T1000 (cell line): ENCODE measurements at places on chromosomes 5 and 9.

- no peak for DNase-seq
Measured at GRCh38 chr9:127155314-127155960, 33.0 kb upstream of the ANGPTL2 start.

DNA sequence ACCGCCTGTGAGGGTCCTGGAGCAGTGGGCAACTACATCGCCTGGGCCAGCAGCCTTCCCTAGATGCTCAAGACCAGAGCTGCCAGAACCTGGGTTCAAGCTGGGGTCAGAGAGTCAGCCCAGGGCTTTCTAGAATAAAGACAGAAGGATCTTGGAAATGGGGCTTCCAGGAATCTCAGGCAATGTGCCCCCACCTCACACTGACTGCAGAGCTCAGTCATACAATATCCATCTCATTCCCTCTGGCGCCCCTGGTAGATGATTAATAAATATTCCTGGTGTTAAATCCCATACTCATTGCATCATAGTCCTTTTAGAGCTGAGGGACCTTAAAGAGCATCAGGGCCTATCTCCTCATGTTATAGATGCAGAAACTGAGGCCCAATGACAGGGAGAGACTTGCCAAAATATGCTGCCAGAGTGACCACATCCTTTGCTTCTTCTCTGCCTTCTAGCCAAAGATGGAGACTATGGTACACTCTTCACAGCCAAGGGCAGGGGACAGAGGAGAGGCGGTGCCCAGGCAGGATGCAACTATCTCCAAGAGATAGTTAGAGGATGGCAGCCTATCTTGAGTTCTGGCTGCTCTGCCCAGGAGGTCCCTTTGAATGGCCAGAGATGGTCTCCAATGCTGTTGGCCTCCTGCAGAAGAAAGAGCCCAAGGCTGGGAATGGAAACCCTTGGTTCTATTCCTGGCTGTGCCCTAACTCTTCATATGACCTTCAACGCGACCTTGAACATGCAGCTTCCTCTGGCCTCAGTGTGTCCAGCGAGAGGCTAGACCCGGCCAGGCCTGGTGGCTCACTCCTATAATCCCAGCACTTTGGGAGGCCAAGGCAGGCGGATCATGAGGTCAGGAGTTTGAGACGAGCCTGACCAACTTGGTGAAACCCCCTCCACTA, 36.2 kb upstream of the IL17B start:
- DNase-seq = no peak

GRCh38 chr9:23551311-23551721, 274.7 kb downstream of the ELAVL2 start:
- DNase-seq = no peak

DNA sequence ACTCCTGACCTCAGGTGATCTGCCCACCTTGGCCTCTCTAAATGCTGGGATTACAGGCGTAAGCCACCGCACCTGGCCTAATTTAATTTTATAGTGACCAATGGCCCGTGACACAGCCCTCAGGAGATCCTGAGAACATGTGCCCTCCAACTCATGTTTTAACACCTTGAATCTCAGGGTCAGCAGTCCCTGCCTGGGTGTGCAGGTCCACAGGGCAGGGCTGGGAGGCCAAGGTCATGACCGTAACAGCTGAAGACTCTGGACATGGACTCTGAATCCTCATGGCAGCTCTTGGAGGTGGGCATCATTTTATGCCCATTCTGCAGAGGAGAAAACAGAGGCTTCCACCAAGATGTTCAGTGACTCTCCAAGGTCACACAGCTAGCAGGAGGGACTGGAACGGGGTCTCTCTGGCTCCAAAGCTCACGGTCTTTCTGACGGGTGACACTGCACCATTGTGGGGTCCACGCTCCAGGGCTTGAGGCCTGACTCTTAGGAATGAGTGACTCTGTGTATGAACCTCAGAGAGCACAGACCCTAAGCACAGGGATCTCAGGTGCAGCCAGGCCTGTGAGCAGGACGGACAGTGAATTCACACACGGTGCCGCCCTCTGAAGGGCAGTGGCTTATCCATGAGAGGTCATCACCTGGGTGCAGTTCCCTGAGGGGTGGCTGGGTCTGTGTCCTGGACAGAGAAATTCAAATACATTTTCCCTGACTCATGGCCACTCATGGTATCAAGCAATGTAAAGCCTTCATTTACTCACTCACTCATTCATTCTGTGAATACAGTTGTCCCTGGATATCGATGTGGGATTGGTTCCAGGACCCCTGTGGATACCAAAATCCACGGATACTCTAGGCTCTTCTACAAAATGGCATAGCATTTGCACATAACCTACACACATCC, 32.8 kb upstream of the LAMC3 start:
- no peak for DNase-seq

GRCh38 chr5:5658226-5658625, 235.7 kb downstream of the ICE1 start:
- DNase-seq = no peak

GRCh38 chr9:115883467-115884329, 269.9 kb upstream of the PAPPA start:
- DNase-seq = no peak
